ENCODE measurements at places on chromosomes 1 and 21. TPM values are rescaled to one million over a fixed set of nuclear protein-coding genes. Genes with fewer than 3 reads are reported as not detected.

CR2 gene
- total RNA-seq = 0.53 TPM

DNA sequence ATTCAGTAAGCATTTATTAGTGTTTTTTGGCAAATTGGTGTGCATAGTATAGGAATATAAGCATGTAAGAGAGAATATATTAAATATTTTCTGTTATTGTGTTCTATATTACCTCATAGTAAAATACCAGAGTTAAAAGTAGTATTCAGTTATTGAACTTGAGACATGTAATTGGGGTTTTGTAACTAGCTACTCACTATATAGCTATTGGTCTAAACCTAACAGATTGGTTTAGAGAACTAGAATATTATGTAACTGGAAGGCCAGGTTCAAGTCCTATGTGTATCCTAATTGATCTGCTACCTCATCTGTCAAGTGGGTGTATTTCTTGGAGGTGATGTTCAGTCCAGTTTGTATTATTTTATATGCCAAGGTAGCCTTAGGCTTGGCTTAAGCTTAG, 26.3 kb downstream of the CLIC4 start:
- DNase-seq = no peak

DNA sequence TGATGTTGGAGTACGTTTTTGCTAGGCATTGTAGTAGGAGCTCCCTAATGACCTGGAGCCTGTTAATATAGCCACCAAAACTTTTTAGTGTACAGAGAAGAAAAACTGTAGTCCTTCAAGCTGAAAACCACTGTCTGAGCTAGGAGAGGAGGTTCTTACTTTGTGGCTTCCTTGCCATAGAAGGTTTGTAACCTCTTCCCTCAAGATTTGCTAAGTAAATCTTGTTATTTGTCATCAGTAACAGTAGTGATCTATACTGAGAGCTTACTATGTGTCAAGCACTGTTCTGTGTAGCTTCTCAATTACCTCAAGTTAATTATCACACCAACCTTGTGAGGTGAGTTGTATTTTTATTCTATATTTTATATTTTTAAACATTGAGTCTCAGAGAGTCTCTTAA, 21.2 kb upstream of the LRRC8C start:
- DNase-seq = no peak

GRCh38 chr1:111203681-111204200, 3.3 kb upstream of the DENND2D start:
- DNase-seq = peak; percentile 91

PAQR6 gene
- 3.0 TPM for total RNA-seq

- no peak for DNase-seq
These were observed 70.6 kb upstream of the NEK7 start for GRCh38 chr1:198086051-198086745.

PRAMEF7 gene
- total RNA-seq = not detected

- DNase-seq = no peak
These were observed 51.5 kb upstream of the RUNX3 start for GRCh38 chr1:24981631-24982005.

YARS1 gene
- total RNA-seq = 41.7 TPM

GRCh38 chr1:72724951-72725861, 442.9 kb upstream of the NEGR1 start:
- DNase-seq = no peak

DNA sequence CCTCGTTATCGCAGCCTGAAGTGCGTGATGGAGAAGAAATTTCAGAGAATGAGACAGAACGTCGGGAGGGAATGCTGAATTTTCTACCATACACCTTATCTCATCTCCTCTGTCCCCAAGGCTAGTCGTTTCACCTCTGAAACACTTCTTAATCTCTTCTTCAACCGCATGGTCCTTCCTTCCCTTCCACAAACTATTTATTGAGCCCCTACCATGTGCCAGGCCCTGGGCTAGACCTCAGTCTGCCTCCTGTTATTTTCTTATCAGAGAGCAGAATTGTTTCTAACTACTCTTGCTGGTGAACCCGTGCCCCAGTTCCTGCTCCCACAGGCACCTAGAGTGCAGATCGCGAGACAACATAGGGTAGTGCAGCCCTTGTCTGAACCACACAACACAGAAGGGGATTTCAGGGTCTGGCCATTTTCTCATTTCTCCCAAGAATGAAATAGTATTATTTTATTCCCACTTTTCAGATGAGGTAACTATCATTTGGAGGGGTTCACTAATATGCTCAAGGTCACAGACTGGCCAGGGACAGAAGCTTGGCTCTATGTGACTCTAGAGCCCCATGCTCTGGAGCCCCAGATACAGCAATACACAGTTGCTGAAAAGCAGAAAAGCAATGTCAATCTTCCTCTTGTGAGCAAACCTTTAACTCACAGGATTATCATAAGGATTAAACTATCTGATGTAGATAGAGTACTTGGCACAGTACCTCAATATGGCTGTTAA, 598 bp upstream of the ADIPOR1 start:
- peak; percentile 46 for DNase-seq

GRCh38 chr1:177067752-177068410, 96.6 kb downstream of the ASTN1 start:
- no peak for DNase-seq

DNA sequence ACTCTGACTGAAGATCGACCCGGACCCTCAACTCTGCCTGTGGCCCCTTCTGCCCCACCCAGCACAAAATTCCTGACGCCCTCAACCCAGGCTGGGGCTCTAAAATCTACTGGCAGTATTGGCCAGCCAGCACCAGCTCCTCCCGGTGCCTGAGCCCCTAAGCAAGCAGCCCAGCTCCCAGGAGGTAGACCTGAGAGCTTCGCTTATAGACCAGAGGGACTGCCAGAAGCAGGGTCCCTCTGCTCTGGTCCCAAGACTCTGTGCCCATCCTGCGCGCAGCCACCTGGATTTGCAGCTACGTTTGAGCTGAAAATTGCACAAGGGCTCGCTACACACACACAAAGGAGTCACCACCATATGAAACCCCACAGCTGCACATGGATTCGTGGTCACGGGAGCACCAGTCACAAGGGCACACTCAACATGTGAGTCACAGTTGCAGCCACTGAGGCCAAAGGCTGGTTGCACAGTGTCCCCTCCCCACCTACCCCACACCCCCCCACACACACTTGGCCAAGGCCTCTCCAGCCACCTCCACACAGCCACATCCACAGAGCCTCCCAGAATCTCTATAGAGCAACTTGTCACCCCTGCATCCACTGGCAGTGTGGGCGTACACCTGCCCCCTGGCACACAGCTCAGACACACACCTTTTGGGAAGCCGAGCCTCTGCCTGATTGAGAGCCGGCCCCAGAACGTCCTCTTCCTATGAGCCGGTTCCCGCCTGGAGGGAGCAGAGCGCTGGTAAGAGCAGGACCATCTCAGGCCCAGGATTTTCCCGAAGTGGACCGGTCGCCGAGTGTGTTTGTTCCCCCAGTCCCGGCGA, 1.1 kb upstream of the DMBX1 start:
- DNase-seq = no peak

DIO1 gene
- not detected for total RNA-seq

CD34 gene
- total RNA-seq = 8.3 TPM

GRCh38 chr21:23496729-23497128, 2110.6 kb downstream of the MRPL39 start:
- no peak for DNase-seq

S100A3 gene
- not detected for total RNA-seq

DNA sequence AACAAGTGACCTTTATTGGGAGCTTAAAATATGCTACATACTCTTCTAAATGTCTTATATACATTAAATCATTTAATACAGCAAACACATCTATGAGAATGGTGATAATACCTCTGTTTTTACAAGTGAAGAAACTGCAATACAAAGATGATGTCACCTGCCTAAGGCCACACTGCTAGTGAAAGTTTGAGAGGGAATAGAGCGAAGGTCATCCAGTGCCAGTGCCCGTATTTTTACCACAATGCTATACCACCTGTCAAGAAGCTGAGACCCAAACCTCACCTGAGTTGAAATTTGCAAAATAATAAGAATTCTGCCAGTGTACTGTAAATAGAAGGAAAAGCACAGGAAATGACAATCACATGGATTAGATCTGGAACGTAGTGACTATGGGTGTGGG, 200.4 kb upstream of the TMPRSS15 start:
- no peak for DNase-seq

GRCh38 chr1:209839875-209840546, 12.2 kb downstream of the UTP25 start:
- no peak for DNase-seq

DNA sequence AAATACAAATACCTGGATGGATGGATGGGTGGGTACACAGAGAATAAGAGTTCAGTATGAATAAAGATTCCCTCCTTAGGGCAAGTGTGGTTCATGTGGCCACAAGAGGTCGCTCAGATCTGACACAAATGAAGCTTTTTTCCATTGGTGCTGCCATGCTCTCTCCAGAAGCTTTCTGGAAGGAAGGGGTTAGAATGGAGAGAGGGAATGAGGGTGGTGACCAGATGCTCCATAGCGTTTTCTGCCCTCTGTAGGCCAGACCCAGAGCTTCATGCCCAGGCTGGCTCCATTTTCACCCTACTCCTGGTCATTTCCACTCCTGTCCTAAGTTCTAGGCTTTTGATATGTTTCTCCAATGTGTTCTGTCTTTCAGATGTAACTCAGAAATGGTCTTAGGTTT, 3.3 kb upstream of the FCRL6 start:
- DNase-seq = peak; percentile 72

UTP11 gene
- 17.3 TPM for total RNA-seq

DNA sequence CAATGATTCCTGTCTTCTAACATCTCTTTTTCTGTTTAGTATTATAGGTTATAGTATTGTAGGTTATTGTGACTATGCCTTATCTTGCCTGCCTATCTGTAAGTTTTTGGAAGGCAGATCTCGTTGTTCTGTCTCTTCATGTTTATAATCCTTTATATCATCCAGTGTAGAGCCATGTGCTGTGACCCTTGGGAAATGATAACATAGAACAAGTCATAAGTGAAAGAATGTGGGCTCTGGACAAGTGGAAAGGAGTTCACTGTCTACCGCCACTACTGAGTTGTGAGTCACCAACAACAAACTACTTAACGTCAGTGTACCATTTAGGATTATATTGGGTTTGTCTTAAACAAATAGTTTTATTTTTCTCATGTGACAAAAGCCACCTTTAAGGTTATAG, 139.3 kb downstream of the LYPLAL1 start:
- DNase-seq = no peak

S100A9 gene
- total RNA-seq = 9.2 TPM

GRCh38 chr1:22253012-22253790, 110.3 kb upstream of the WNT4 start:
- no peak for DNase-seq

GRCh38 chr21:35088319-35088771, 39.2 kb upstream of the RUNX1 start:
- DNase-seq = no peak

DNA sequence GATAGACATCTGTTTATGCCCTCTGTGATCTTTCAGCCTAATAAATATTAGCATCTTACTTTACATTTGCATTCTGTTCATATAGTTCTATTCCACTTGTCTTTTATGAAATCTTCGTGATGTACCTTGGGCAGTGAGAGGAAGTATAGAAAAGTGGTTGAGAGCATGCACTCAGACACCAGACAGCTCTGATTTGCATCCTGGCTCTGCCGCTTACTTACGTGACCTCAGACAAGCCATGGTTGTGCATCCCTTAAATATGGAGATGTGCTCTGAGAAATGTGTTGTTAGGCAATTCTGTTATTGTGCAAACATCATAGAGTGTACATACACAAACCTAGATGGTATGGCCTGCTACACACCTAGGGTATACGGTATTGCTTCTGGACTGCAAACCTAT, 22.9 kb downstream of the OVGP1 start:
- no peak for DNase-seq

PLA2G2C gene
- not detected for total RNA-seq

PTPRU gene
- total RNA-seq = 2.4 TPM

GRCh38 chr1:32438136-32438535, 26.7 kb upstream of the ZBTB8B start:
- DNase-seq = no peak

GCLM gene
- total RNA-seq = 13.5 TPM

ESRRG gene
- total RNA-seq = 0.73 TPM

SLAMF7 gene
- total RNA-seq = 2.2 TPM

GRCh38 chr21:15978215-15978738, 248.5 kb downstream of the USP25 start:
- DNase-seq = no peak

DNA sequence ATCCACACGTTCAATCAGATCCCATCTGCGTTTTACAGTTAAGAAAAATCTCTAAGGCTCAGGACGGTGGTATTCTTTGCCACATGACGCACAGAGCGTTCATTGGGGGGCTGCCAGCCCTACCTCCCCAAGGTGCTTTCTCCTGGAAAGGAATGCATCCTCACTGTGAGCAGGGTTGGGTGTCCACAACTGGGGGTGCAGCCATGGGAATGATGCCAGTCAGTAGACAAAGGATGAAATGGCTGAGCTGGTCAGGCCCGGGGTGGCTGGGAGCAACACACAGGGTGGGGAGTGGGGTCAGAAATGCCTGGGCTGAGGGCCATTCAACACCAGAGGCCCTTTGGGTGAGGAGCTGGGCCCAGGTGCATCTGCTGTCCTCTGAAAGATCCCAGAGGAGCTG, 25.9 kb downstream of the OPTC start:
- DNase-seq = no peak

DNA sequence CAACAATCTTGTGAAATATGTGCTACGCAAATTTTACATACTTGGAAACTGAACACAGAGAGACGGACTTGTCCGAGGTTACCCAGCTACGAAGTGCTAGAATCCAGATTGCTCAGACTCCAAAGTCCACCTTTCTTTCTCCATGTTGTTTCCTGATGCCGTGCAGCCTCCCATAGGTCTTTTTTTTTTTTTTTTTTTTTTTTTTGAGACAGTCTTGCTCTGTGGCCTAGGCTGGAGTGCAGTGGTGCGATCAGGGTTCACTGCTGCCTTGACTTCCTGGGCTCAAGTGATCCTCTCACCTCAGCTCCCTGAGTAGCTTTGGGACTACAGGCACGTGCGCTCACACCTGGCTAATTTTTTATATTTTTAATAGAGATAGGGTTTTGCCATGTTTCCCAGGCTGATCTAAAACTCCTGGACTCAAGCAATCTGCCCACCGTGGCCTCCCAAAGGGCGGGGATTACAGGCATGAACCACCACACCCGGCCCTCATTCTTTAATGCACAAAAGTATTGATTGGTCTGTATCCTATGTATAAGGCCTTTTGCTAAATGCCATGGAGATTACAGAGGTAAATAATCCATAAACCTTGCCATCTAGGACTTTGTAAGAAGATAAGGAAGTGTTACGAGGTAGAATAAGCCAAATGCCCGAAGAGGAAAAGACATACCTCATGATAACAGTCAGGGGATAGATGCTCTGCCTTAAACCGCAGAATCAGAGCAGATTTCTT, 92.8 kb downstream of the C1orf21 start:
- DNase-seq = no peak

DNA sequence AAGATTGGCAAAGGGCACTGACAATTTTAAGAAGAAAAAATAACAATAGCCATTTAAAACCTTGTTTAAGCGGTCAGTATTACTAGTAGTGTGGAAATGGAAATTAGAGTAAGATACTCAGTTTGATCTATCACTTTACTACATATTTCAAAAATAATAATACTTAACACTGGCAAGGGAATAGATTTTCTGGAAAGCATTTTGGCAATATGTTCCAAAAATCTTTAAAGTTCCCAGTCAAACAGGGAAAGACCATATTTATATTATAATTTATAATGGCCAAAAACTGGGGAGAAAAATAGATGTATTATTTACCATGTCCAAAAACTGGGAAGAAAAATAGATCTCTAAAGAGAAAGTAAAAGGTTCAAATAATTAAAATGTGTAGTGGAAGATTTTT, 28.6 kb upstream of the C1orf21 start:
- no peak for DNase-seq

C1orf115 gene
- 91.6 TPM for total RNA-seq

- DNase-seq = no peak
These were observed 41.0 kb downstream of the KCNT2 start for GRCh38 chr1:196567238-196567637.

- no peak for DNase-seq
These were observed 11.5 kb downstream of the ABL2 start for GRCh38 chr1:179217943-179218507.

IVL gene
- not detected for total RNA-seq

All from left colon (tissue), 2 donors.